HL-60 (cell line): ENCODE measurements at places on chromosomes 1 and 21.
A peak's percentile ranks its signal among the peaks of the same experiment; 100 is the strongest.

DNA sequence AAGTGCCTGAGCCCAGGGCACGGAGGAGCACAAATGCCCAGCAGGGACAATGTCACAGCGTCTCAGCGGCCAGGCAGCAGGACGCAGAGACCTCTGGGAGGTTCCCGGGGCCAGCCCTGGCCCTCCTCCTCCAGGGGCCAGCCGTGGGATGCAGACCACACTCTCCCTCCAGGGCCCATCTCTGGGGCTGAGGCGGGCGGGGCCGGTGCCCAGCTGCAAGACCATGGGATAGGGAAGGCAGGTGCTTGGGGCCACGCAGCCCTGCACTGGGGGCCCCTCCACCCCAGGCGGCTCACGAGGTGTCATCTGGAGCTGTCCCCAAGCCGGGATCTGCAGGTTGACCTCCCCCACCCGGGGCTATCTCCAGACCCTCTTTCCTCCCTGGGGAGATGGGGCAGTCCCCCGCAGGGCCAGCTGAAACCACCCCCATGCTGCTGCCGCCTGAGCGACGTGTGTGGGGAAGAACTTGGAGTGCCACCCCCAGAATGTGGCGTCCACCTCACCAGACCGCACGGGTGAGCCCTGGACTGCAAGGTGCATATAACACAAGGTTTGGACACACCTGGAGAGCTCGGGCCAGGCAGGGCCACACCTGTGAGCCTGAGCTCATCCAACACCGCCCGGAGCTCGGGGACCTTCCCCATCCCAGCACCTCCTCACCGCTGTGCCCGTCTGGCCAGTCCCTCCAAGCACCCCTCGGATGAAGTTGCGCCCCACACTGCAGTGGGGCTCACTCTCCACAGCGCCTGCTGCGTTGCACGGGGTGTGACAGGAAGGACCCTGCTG lies 4.1 kb upstream of the TTLL10 start:
- no peak for DNase-seq

GRCh38 chr1:198231779-198232178 lies 75.0 kb downstream of the NEK7 start:
- DNase-seq, result no peak

- DNase-seq, result peak; percentile 73
Observed at GRCh38 chr1:159009704-159010361, at the start of gene IFI16. Gene IFI16 (plus strand): TSS chr1:159009907. CDS start chr1:159014681, 4,774 bp downstream.

GRCh38 chr1:32898958-32899357 lies 2.2 kb downstream of the TMEM54 start:
- no peak for DNase-seq

GRCh38 chr1:230909974-230910754 lies 41.8 kb upstream of the C1orf198 start:
- no peak for DNase-seq

DNA sequence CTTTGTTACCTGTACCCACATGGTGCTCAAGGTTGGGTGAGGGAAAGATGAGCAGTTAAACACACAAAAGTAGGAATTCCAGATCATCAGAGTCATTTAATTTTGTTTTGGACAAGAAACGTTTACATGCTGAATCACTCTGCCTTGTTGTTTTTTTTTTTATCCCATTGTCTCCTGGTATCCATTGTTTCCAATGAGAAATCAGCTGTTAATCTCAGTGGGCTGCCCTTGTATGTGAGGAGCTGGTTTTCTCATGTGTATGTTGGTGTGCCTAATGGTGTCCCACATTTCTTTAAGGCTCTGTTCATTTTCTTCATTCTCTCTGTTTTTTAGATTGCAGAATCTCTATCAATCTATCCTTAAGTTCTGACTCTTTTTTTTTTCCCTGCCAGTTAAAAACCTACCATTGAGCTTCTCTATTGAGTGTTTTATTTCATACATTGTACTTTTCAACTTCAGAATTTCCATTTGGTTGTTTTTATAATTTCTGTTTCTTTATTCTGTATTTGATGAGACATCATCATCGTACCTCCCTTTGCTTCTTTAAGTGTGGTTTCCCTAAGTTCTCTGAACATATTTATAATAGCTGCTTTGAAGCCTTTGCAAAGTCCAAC lies 8.8 kb upstream of the OBSCN start:
- no peak for DNase-seq

DNA sequence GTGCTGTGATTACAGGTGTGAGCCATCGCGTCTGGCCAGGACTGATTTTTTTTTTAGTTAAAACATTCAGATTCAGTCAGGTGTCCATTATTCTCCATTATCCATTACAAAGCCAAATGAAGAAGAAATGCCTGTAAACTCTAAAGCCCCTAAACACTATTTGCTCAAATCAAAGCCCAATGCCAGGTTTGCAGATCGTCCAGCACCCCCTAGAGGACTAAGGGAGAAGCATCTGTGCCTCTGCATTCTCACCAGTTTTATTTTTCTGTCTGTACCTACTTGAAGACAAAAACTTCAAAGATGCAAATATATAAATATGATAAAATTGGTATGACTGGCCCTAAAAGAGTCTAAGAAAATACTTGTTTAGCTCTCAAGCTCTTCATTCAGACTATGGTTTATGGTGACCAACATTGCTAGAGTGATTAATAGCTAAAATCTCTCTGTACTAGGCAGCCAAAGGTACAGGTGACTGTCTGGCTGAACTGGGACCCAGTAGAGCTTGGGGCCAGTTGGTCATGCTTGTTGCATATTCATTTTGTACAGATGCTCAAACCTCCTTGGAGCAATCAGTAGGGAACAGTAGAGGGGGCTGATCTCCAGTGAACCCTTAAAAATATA lies 138.4 kb downstream of the SYT2 start:
- no peak for DNase-seq

GRCh38 chr1:165892935-165893334 lies 65.5 kb downstream of the UCK2 start:
- DNase-seq, result no peak

- no peak for DNase-seq
Observed at GRCh38 chr1:66925558-66925910, 744 bp downstream of the MIER1 start.

GRCh38 chr21:42731264-42732032 lies 78.0 kb downstream of the PDE9A start:
- DNase-seq, result no peak

DNA sequence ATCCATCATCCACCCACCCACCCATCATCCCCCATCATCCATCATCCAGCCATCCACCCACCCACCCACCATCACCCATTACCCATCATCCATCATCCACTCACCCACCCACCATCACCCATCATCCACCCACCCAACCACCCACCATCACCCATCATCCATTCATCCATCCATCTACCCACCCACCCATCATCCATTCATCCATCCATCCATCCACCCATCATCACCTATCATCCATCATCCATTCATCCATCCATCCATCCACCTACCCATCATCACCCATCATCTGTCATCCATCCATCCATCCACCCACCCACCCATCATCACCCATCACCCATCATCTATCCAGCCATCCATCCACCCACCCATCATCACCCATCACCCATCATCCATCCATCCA lies 81.5 kb downstream of the ADARB1 start:
- no peak for DNase-seq
